Tibial nerve (tissue), 4 donors: ENCODE measurements at places on chromosomes 12 and 14. TPM values are rescaled to one million over a fixed set of nuclear protein-coding genes. Genes with fewer than 3 reads are reported as not detected.
A peak's percentile ranks its signal among the peaks of the same experiment; 100 is the strongest.

Gene FOXG1
- not detected for total RNA-seq

- no peak for DNase-seq
- no peaks in the 10 kb centered on the region for H3K27me3 ChIP-seq
- H3K4me1 ChIP-seq: no peaks in the 10 kb centered on the region
- no peak within 1 kb of the TSS for H3K4me3 ChIP-seq
- no peaks in the 10 kb centered on the region for H3K36me3 ChIP-seq
- no peak within 1 kb of the TSS for H3K27ac ChIP-seq
Measured at GRCh38 chr12:69610729-69611128, at the start of gene LRRC10. Gene LRRC10, minus strand, starts transcription at chr12:69610907. Its CDS starts 69 bp downstream, at chr12:69610838.

DNA sequence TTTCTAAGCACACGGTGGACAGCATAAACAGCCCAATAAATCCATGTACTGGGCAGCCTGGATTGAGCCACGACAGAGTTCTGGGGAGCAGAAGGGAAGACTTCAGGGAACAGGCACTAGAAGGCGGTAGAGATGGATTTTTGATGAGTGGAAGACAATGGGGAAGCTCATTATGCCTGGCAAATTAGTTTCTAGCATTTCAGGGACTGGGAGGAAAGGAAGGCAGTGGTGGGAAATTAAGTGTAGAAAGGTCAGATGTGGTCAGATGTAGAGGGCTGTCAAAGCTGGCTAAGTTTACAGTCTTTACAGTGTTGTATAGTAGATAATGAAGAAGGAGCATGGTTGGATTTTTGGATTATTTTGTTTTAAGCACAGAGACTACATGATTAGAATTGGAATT is 9.2 kb downstream of the EGLN3 start:
- H3K27me3 ChIP-seq: no peaks in the 10 kb centered on the region
- H3K4me1 ChIP-seq: peaks cover 8% of the 10 kb centered on the region
- no peak overlapping the region for H3K27ac ChIP-seq

- H3K4me1 ChIP-seq: no peaks in the 10 kb centered on the region
- no peaks in the 10 kb centered on the region for H3K27me3 ChIP-seq
- H3K27ac ChIP-seq: no peak overlapping the region
- no peak for DNase-seq
- no peak overlapping the region for H3K4me3 ChIP-seq
Measured at GRCh38 chr12:33012226-33012625, 115.6 kb upstream of the PKP2 start.

GRCh38 chr14:69685218-69685616 is 73.8 kb downstream of the SUSD6 start:
- peaks cover 98% of the 10 kb centered on the region for H3K4me1 ChIP-seq
- no peak for DNase-seq
- H3K4me3 ChIP-seq: no peak overlapping the region
- no peak overlapping the region for H3K27ac ChIP-seq

GRCh38 chr12:45122768-45123380 is 72.0 kb upstream of the DBX2 start:
- no peaks in the 10 kb centered on the region for H3K4me1 ChIP-seq
- no peak overlapping the region for H3K4me3 ChIP-seq
- no peaks in the 10 kb centered on the region for H3K36me3 ChIP-seq
- H3K27ac ChIP-seq: no peak overlapping the region
- DNase-seq: no peak
- no peaks in the 10 kb centered on the region for H3K27me3 ChIP-seq

Gene IL26
- total RNA-seq: not detected

DNA sequence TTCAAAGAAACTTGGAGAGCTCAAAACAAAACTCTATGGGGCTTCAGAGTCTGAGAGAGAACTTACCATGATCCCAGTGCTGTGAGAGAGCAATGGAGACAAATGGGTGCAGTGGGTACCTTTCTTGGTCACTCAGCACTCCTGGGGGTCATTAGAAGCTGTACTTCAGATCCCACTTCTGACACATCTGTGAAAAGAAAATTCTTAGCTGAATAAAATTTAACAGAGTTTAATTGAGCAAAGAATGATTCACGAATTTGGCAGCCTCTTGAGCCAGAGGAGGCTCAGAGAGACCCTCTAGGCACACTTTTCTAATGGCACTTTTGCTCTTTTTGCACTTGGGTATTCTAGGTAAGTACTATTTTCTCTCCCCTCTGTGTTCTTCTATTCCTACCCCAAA is 96.8 kb upstream of the SYT10 start:
- no peak for DNase-seq
- H3K27me3 ChIP-seq: no peaks in the 10 kb centered on the region
- H3K4me1 ChIP-seq: no peaks in the 10 kb centered on the region
- no peak overlapping the region for H3K4me3 ChIP-seq

Gene DNAJC22
- total RNA-seq: not detected

GRCh38 chr12:116420227-116420880 is 138.8 kb upstream of the MAP1LC3B2 start:
- no peak overlapping the region for H3K4me3 ChIP-seq
- no peaks in the 10 kb centered on the region for H3K27me3 ChIP-seq
- no peaks in the 10 kb centered on the region for H3K36me3 ChIP-seq
- H3K4me1 ChIP-seq: no peaks in the 10 kb centered on the region
- no peak for DNase-seq

Gene KRT71
- total RNA-seq: not detected

DNA sequence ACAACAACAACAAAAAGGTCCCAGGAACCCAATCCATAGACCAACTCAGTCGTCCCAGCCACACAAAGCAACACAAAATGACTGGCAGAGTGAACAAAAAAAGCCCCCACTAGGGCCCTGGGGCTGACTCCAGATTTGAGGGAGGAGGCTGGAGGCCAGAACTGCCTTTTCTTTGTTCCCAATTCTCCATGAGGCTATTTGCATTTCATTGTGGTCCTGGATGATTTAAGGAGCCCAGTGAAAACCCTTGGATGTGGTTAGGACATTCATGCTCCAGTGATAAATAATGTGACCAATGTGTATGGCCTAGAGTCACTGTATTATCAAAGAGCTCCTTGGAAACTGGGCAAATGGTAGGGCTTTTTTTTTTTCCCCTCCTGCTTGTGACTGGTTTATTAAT is 192.9 kb downstream of the NUAK1 start:
- no peaks in the 10 kb centered on the region for H3K36me3 ChIP-seq
- H3K27ac ChIP-seq: no peak overlapping the region
- H3K27me3 ChIP-seq: no peaks in the 10 kb centered on the region
- H3K4me3 ChIP-seq: no peak overlapping the region

GRCh38 chr14:75107186-75107585 is 19.7 kb downstream of the NEK9 start:
- no peaks in the 10 kb centered on the region for H3K36me3 ChIP-seq
- no peaks in the 10 kb centered on the region for H3K27me3 ChIP-seq
- H3K4me1 ChIP-seq: no peaks in the 10 kb centered on the region

Gene HCFC2
- total RNA-seq: 31.5 TPM

GRCh38 chr12:108120863-108121165 is 8.3 kb upstream of the WSCD2 start:
- no peak overlapping the region for H3K4me3 ChIP-seq
- no peak overlapping the region for H3K27ac ChIP-seq
- H3K36me3 ChIP-seq: no peaks in the 10 kb centered on the region
- H3K4me1 ChIP-seq: peaks cover 2% of the 10 kb centered on the region
- H3K27me3 ChIP-seq: no peaks in the 10 kb centered on the region
- no peak for DNase-seq

DNA sequence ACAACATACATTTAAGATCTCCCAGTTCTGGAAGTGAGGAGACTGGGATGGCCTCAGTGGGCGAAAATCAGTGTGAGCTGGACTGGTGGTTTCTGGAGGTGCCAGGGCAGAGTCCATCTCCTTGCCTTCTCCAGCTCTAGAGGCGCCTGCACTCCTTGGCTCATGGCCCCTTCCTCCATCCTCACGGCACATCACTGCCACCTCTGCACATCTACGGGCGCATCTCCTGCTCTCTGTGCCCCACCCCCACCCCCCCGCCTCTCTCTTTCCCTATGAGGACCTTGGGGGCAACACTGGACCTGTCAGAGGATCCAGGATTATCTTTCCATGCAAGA is 62.8 kb upstream of the DIO3 start:
- no peaks in the 10 kb centered on the region for H3K36me3 ChIP-seq
- no peak overlapping the region for H3K27ac ChIP-seq
- H3K4me3 ChIP-seq: no peak overlapping the region

Gene IGFBP6
- 8,473 TPM for total RNA-seq

Gene CCDC59
- total RNA-seq: 40.6 TPM

Gene TAS2R43
- total RNA-seq: 5.0 TPM

- no peak for DNase-seq
- no peak overlapping the region for H3K27ac ChIP-seq
- no peaks in the 10 kb centered on the region for H3K4me1 ChIP-seq
- no peaks in the 10 kb centered on the region for H3K27me3 ChIP-seq
- H3K36me3 ChIP-seq: no peaks in the 10 kb centered on the region
- H3K4me3 ChIP-seq: no peak overlapping the region
Measured at GRCh38 chr14:68824207-68824516, 31.3 kb upstream of the ZFP36L1 start.

- no peaks in the 10 kb centered on the region for H3K4me1 ChIP-seq
- no peaks in the 10 kb centered on the region for H3K36me3 ChIP-seq
- DNase-seq: no peak
- peaks cover 26% of the 10 kb centered on the region for H3K27me3 ChIP-seq
- H3K27ac ChIP-seq: no peak overlapping the region
Measured at GRCh38 chr12:54558311-54558710, 8.9 kb downstream of the PDE1B start.

DNA sequence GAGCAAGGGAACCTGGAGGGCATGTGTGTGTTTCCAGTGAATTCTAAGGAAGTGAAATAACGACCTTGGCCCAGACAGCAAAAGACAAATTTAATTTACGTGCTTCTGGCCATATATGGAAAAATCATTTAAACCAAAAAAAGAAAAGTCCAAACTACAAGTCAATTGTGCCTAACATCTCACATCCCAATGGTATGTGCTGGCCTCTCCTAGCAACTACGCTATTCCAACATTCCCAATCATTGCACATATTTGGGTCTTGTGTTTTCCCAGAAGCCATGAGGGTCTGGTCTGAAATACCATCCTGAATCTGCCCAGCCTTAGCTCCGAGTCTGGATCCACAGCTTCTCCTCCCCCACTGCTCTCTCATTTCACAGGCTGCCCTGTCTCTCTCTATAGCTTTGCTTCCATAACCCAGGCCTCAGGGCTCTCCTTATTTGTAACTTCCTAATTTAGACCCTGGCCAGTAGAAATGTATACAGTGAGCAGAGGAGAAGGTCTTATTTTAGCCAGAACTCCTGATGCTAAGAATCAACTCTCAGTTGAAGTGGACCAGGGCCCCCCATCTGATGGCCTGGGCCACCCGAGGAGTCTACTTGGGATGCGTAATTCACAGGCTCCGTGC is 224.6 kb downstream of the ANO2 start:
- no peak overlapping the region for H3K4me3 ChIP-seq
- H3K27ac ChIP-seq: no peak overlapping the region
- H3K4me1 ChIP-seq: no peaks in the 10 kb centered on the region

Gene TAC3
- total RNA-seq: not detected

Gene UNG
- 23.1 TPM for total RNA-seq

GRCh38 chr12:49881415-49882247 is 22.1 kb downstream of the FAIM2 start:
- no peak for DNase-seq
- H3K27ac ChIP-seq: peak overlapping the region; percentile 12
- no peaks in the 10 kb centered on the region for H3K4me1 ChIP-seq
- H3K36me3 ChIP-seq: no peaks in the 10 kb centered on the region
- H3K4me3 ChIP-seq: no peak overlapping the region

GRCh38 chr14:69712599-69713088 is 54.3 kb upstream of the SRSF5 start:
- no peaks in the 10 kb centered on the region for H3K27me3 ChIP-seq
- H3K36me3 ChIP-seq: no peaks in the 10 kb centered on the region
- no peak overlapping the region for H3K4me3 ChIP-seq
- peak; percentile 44 for DNase-seq
- peaks cover 39% of the 10 kb centered on the region for H3K4me1 ChIP-seq

Gene TPH2
- total RNA-seq: not detected

DNA sequence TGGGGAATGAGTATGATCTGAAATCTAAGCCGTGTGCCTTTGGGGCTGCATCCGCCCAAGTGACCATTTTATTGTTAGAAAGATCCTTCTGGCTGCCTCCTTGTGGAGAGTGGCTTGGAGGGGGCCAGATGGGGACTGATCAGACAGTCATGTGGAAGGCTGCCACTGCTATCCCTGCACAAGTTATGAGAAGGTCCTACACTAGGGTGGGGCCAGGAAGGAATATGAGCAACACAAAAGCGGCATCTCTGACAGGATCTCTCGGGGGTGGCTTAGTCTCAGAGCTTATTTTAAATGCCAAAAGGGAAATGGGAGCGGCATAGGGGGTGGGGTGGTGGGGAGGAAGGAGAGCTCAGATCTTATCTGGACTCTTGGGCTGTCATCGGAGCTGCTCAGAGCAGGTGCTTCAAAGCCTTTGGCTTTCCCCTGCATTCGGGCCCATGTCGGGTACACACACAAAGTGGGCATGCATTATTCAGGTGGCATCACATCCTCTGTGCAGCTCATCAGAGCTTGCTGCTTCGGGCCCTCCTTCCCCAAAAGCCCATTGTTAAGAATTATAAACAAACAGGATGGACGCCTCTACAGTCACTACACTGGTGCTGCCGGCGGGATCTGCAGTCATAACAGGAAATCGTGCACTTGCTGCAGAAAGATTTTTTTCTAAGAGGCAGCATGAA is 805.4 kb downstream of the VRK1 start:
- no peaks in the 10 kb centered on the region for H3K27me3 ChIP-seq
- no peak overlapping the region for H3K27ac ChIP-seq
- no peak for DNase-seq
- H3K4me1 ChIP-seq: no peaks in the 10 kb centered on the region

GRCh38 chr14:70921669-70922068 is 14.4 kb downstream of the PCNX1 start:
- H3K4me3 ChIP-seq: no peak overlapping the region
- no peaks in the 10 kb centered on the region for H3K27me3 ChIP-seq
- DNase-seq: no peak

Gene KRT3
- not detected for total RNA-seq

- H3K27ac ChIP-seq: no peak overlapping the region
- no peaks in the 10 kb centered on the region for H3K27me3 ChIP-seq
- no peaks in the 10 kb centered on the region for H3K36me3 ChIP-seq
- DNase-seq: no peak
- H3K4me3 ChIP-seq: no peak overlapping the region
- H3K4me1 ChIP-seq: no peaks in the 10 kb centered on the region
Measured at GRCh38 chr12:101642115-101643067, 47.6 kb downstream of the MYBPC1 start.

GRCh38 chr14:60632257-60632656 is 17.0 kb downstream of the SIX1 start:
- no peak for DNase-seq
- no peaks in the 10 kb centered on the region for H3K4me1 ChIP-seq
- no peaks in the 10 kb centered on the region for H3K36me3 ChIP-seq
- H3K4me3 ChIP-seq: no peak overlapping the region

DNA sequence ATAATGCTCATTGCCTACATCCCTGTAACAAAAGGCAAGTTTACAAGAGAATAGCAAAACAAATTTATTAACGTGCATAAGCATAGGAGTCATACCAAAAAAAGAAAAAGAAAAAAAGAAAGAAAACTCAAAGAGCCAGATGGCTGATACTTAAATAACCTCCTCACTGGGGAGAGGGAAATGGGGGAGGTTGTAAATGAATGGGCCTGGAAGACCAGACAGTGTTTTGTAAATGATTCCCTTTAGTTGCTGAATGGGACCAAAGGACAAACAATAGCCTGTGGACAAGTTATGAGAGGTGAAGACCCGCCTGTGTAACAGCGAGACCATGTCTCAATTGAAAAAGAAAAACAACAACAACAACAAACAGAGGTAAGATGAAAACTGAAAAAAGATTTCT is 35.3 kb downstream of the CAPS2 start:
- H3K36me3 ChIP-seq: no peaks in the 10 kb centered on the region
- no peaks in the 10 kb centered on the region for H3K27me3 ChIP-seq
- DNase-seq: no peak
- no peak overlapping the region for H3K4me3 ChIP-seq
- no peaks in the 10 kb centered on the region for H3K4me1 ChIP-seq

Gene C12orf54
- total RNA-seq: not detected
